Stimulated activated CD4-positive, alpha-beta T cell treated with anti-CD3 and anti-CD28 coated beads, Interleukin-1b, Interleukin-23, amount 100 ng/mL, for 4 hours (primary cell): ENCODE measurements at places on chromosomes 3 and 15.

- no peak for DNase-seq
Observed at GRCh38 chr3:127814325-127814781, 8.0 kb downstream of the MGLL start.

- DNase-seq, result no peak
Observed at GRCh38 chr3:41290736-41291135, 91.4 kb downstream of the CTNNB1 start.

- DNase-seq, result no peak
Observed at GRCh38 chr3:136954980-136955780, 2.6 kb upstream of the IL20RB start.

DNA sequence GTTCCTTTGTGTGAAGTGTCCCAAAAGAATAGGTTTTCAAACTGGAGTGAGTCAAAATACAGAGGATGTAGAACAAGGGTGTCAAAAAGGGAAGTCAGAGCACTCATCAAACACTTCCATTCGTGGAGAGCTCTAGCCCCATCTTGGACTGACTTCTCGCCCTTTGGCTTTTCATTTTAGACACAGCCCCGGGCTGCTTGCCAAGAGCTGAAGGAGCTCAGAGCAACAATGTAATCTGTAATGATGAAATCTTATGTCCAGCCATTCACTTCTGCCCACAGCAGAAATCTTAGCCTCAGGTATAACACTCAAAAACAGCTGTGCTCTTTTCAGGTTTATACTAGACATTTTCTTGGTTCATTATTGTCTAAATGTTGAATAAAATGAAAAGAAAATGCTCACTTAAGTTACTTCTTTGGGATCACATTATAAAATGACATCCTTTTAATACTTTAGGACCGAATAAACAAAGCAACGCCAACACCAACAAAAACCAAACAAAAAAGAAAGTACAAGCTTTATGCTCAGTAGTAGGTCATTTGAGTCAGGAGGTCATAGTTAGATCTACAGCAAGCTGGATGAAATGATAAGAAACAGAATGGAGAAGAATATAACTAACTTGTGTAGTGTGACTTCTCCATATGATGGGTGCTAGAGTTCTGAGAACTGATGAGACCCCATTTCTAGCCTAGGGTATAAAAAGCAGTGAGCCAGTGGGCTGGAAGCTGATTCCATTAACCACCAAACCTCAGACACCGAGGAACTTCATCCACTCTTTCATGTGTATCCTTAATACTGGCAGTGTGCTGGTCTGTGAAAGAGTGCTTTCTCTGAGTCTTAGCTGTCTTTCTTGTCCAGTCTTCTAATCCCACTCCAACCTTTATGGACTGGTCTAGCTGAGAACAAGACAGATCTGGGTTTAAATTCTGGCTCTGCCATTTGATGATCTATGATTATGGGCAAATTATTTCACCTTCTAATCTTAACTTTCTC lies 131.8 kb upstream of the SLC7A14 start:
- no peak for DNase-seq

DNA sequence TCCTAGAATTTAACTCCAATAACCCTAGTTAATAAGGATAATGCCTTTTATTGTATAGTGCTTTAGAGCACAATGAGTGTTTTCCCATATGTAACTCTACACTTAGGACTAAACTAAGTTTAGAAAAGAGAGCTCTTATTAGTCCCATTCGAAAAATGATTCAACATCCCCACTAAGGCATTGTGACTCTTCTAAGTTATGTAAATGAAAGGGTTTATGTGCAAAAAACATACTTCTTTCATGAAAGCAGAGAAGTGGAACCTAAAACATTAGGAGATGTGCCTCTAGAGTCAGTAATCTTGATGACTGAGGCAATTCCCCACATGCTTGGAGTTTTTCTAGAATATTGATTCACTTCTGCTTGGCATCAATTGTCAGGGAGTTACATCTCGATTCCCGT lies 344.1 kb upstream of the ZNF717 start:
- DNase-seq, result no peak

DNA sequence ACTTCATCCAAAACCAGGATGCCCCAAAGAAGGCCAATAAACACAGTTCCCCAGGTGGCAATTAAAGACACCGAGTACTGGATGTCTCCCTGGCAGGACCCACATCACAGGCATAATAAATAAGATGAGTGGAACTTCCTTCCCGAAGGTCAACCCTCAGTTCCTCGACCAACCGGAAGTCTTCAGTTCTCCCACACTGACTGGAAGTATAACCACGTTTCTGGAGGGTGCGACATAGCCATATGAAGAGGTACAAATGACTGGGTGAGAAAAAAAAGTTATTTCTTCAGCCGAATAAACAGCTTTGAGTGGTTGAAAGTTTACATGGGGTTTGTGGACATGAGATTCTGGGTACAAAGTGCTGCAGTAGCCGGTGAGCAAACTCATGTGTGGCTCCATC lies 34.6 kb upstream of the MUC13 start:
- DNase-seq, result no peak

DNA sequence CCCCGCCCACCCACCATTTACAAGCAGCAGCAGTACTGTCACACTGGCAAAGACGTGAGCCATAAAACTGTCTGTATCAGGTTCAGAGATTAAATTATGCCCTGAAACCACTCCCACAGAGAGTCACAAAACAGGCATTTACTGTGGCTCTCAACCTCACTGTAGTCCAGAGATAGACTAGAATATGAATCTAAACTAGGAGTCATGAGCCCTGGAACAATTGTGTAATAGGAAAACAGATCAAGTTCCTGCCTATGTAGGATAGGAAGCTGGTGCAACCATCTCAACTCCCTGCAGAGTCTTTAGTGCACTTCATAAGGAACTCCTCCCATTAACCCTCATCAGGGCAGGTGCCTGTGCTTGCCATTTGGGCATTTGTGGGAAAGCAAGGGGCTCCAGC lies 61.7 kb downstream of the FAM227B start:
- DNase-seq, result no peak

DNA sequence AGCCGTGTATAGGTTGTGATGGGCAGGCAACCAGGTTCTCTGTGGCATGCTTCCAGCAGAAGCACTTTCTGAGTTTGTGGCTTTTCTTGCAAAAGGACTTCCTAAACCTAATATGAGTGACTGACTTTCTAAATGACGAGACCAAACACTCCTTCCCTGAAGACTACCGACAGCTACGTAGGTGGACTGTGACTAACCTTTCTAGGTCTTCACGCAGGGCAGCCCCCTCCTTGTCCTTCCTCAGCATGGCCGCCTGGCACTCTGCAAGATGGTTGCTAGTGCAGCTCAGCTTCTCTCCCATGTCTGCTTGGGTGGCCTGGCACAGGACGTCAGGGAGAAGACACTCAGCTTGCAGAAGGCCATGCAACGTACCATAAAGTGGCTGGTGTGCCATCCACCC lies 20.9 kb downstream of the CXCR6 start:
- no peak for DNase-seq

DNA sequence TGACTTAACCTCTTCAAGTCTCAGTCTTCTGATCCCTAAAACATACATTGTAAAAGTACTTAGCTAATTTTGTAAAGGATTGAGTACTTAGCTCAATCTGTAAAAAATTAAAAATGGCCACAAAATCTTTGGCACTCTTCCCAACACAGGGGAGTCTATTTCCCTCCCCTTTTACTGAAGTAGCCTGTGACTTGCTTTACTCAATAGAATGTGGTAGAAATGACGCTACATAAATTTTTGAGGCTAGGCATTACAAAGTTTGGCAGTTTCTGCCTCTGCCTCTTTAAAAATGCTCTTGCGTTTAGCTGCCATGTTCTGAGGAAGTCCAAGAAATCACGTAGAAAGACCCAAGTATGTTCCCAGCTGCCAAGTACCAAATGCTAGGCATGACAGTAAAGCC lies 80.2 kb downstream of the CBLB start:
- DNase-seq, result no peak

- peak; percentile 13 for DNase-seq
Observed at GRCh38 chr3:141402476-141403171, 34.3 kb downstream of the ZBTB38 start.

DNA sequence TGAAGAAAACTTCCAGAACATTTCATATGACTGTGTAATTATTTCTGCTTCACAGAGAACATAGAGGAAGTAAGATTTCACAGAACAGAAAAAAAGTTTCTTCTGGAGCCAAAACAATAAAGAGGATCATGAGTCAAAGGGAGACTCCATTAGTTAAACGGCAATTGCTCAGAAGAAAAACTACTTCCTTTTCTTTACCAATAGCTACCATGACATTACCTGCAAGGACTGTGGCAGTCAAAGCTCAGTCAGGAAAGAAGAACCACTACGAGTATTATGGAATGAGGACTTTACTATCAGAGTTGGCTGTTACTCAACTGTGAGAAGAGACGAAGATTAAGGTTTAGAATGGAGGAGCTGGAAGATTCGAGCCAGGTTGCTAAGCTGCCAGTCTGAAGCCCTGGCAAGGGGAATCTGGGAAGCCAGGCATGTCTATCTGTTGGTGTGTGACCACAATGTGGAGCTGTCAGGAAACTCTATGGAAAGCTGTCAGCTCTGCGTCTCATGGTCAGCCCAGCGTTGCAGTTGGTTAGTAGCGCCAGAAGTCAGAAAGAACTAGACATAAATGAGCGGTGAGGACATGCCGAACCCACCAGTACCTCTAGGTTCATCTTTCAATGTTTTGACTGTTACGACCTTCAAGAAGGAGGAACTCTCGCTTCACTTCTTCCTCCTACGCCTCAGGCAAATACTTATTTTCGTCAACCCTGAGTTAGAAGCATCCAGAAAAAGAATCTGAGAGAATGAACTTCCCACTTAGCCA lies 604.3 kb downstream of the FGF12 start:
- DNase-seq, result no peak

- DNase-seq, result peak; percentile 25
Observed at GRCh38 chr3:129650256-129650872, 43.9 kb upstream of the PLXND1 start.

- no peak for DNase-seq
Observed at GRCh38 chr3:171173736-171174135, 147.2 kb upstream of the SLC2A2 start.

GRCh38 chr3:173652093-173652492 lies 254.5 kb downstream of the NLGN1 start:
- DNase-seq, result no peak

DNA sequence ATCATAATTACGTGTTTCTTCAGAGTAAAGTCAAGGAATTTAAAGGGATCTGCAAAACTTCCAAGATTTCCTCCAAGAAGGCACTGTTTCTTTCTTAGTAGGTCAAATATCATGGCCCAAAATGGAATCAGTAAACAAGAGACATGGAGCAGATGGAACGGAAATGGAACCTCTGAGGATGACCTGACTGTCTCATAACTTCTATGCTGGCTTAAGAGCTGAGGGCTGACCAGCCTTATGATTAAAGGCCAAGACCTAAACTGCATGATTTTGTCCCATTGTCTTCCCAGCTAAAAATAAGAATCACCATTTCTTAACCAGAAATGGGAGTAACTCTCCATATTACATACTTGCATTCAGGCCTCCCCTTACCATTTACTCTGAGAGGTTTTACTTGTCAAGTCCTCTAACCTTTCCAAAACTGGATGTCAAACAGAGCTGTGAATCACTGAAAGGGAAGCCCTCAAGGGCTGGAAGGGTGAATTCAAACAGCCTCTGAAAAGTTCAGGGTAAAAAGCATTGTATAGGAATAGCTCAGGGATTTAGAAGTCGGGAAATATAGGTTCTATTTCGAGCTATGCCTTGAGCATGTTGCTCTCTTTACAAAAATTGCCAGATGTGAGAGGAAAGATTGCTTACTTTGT lies 103.7 kb downstream of the MEIS2 start:
- no peak for DNase-seq

GRCh38 chr3:194306771-194307640 lies 44.1 kb downstream of the CPN2 start:
- DNase-seq, result no peak

- DNase-seq, result no peak
Observed at GRCh38 chr3:15796771-15797641, 773 bp downstream of the ANKRD28 start.

GRCh38 chr3:27723001-27723445 lies 900 bp upstream of the EOMES start:
- DNase-seq, result no peak

GRCh38 chr15:79065361-79065705 lies 25.2 kb downstream of the RASGRF1 start:
- DNase-seq, result no peak

DNA sequence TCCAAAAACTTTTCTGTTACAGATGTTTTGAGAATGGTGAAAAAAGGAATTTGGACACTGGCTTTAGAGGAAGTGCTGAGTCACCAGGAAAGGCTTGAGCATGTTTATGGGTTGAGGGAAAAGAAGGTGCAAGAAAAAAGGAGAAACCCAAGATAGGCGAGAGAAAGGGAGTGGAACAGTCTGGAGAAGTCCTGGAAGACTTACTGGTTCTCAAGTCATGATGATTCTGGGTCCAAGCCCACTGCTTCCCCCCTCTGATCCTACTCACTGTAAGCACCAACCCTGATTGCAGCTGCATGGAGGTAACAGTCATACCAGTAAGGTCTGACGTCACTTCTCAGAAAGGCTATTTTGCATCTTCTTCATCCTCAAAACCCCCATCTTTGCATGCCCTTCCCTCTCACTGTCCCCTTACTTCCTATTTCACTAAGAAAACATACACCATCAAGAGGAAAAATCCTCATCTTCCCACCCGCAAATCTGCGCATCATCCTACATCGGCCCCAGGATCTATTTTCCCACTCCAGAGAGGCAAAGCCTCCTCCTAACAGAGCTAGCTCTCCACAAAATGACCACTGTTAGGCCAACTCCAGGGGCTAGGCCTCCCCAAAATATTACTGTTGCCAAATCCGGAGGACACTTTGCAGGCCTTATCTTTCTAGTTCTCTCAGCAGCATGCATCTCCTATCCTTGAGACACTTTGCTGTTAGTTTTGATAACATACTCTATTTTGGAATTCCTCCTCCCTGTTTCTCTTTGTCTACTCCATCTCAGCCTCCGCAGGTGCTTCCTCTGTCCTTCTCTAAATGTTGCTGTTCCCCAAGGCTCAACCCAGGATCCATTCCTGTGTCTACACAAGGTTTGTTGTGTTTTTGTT lies 3.2 kb upstream of the ATP13A3 start:
- no peak for DNase-seq

- DNase-seq, result no peak
Observed at GRCh38 chr15:28934645-28935044, 48.9 kb downstream of the APBA2 start.

DNA sequence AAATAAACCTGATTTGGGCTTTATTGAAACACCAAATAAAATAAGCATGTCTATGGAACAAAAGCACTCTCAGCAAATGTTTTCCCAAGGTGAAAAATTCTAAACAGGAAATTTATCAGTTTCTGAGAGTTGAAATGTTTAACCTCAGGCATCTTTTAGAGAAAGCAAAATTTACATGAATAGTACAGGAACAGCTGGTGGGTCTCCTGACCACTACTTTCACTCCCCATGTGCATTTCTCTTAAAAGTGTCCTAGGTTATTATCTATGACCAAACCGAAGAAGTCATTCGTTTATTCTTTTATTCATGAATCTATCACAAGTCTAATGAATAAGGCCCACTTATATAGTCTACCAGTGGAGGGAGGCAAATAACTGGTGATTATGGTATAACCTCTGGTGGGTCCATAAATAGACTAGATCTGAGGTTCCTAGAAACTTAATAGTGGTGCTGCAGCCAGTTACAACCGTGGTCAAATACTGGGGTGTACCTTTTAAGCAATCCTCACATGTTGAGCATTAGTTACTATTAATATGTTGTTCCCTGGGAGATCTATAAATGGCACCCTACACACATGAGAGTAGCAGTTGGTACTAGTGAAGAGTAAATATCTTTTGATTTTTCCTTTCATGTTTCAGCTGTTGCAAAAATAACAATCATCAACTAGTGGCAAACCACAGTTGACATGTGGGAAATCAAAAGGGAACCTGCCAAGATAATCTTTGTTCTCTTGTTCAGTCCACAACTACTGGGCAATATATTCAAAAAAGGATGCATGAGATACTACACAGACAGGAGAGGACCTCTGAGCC lies 169.3 kb upstream of the STAC start:
- DNase-seq, result no peak
